NCI-H1105 treated with DMSO at 0.1 percent for 48 hours (cell line): ENCODE measurements at places on chromosomes 7 and 10.

DNA sequence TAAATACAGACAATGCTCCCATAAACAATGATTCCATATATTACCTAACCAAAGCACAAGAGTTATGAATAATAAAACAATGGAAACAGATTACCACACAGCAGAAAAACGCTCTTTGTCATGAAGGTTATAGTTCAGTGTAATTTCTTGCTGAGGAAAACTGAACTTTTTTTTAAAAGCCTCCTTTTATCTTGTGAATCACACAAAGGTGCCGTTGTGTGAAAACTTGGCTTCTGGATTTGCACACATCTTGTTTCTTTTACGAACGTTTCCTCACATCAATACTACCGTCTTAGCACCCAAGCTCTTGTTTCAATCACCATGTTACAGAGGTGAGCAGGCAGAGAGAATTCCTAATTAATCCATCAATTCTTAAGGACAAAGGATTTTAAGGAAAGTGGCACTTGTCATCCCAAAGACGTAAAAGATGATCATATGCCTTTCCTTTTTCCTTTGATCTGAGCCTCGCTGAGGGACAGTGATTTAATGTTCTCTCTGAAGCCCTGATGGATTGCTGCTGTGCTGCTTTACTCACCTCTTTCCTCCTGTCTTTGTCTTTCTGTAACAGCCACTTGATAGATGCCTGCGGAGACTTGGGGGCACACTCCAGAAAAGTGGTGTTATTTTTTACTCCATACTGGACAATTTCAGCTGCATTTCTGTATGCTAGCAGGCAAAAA lies 110.1 kb downstream of the CD36 start:
- DNase-seq = no peak

DNA sequence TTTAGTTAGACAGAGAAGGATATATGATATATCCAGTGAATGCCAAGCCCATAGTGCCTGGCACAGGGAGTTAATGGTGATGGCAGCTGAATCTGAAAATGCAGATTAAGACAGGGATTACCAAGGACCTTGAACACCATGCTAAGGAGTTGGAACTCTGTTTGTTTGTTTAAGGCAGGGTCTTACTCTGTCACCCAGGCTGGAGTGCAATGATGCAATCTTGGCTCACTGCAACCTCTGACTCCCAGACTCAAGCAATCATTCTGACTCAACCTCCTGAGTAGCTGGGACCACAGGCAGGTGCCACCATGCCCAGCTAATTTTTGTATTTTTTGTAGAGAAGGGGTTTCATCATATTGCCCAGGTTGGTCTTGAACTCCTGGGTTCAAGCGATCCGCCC lies 1.6 kb downstream of the AKR1D1 start:
- no peak for DNase-seq

- no peak for DNase-seq
Measured at GRCh38 chr7:23011222-23011924, 2.6 kb downstream of the HYCC1 start.

- no peak for DNase-seq
Measured at GRCh38 chr10:93463723-93464476, 18.2 kb downstream of the MYOF start.

GRCh38 chr10:123463181-123463580 lies 203.0 kb upstream of the GPR26 start:
- no peak for DNase-seq

GRCh38 chr10:125991392-125991791 lies 95.0 kb downstream of the FANK1 start:
- DNase-seq = no peak

DNA sequence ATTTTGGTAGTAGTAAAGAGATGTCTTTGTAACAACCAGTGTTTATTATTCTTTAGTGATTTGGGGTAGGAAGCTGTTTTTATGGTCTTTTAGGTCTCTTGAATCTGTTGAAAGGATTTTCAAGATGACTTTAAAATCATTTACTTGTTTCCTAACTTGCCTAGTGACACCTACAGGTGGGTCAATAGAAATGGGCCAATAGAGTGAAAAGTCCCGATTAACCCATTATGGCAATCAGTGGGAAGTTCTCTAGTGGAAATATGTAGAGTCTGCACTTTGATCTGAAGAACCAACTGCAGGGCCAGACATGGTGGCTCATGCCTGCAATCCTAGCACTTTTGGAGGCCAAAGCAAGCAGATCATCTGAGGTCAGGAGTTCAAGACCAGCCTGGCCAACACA lies 374.7 kb upstream of the BMPER start:
- no peak for DNase-seq

GRCh38 chr10:132967540-132967939 lies 25.2 kb upstream of the CFAP46 start:
- no peak for DNase-seq

DNA sequence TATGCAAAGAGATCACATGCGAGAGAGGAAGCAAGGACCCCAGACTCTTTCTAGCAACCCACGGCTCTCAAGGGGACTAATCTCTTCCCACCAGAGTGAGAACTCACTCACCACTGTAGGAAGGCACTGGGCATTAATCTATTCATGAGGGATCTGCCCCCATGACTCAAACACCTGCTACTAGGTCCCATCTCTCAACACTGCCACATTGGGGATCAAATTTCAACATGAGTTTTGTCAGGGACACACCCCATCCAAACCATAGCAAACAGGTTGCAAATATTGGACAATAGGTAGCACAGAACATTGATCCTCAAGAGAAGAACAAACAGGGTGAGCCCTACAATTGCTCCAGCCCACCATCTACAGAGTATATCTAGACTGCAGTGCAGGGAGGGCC lies 740.6 kb downstream of the LRMDA start:
- DNase-seq = no peak

GRCh38 chr10:97724341-97724941 lies 10.9 kb downstream of the MARVELD1 start:
- DNase-seq = no peak

GRCh38 chr10:93844979-93845626 lies 48.7 kb upstream of the SLC35G1 start:
- no peak for DNase-seq

- DNase-seq = no peak
Measured at GRCh38 chr7:116805100-116805544, 57.3 kb upstream of the CAPZA2 start.

DNA sequence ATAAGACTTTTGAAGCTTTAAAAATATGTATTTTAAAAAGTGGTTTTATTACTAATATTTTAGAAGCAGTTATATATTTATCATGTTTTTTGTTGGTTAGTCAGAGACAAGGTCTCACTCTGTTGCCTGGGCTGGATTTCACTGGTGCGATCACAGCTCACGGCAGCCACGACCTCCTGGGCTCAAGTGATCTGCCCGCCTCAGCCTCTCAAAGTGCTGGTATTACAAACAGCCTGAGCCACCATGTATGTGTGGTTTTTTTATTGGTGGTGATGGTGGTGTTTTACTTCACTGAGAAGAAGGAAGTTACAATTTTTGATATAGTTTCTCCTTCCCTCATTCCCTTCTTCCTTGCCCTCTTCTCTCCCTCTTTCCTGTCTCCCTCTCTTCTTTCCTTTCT lies 13.4 kb downstream of the NHLRC2 start:
- DNase-seq = no peak

DNA sequence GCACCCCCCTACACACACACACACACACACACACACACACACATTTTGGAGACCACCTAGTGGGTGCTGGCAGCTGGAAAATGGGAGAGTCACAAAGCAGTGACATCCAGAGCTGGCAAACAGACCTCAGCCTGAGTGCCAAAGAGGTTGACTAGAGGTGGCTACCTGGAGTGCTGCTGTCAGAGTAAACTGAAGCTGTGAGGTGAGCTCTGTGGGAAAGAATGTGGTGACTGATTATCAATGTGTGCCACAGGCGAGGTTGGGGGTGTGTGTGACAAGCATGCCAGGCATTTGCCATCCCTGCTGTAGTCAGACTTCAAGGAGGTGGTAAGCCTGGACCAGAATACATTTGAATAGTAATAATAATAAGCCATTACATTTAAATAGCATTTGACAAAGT lies 120.6 kb downstream of the SLIT1 start:
- DNase-seq = no peak

DNA sequence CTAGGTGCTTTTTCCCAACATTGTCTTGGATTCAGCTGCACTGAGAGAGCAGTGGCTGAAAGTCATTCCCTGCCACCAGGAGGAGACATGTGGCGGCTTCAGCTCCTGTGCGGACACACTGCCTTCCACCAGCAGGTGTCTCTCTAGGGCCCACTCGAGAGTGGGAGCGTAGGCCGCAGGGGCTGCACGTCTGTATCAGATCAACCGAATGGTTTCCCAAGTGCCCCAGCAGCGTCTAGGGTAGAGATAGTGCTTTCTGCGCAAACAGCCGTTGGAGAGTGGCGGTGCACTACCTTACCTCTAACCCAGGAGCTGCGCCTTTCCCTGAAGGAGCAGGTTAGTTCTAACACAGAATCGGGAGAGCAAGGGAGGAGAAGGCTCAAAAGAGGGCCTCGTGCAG lies 31.7 kb downstream of the PAPOLB start:
- DNase-seq = peak; percentile 2

- no peak for DNase-seq
Measured at GRCh38 chr7:158574308-158575036, 13.2 kb downstream of the PTPRN2 start.

GRCh38 chr7:47991741-47992311 lies 12.4 kb upstream of the HUS1 start:
- peak; percentile 56 for DNase-seq

- DNase-seq = no peak
Measured at GRCh38 chr7:72087926-72088325, 324.2 kb downstream of the CALN1 start.

DNA sequence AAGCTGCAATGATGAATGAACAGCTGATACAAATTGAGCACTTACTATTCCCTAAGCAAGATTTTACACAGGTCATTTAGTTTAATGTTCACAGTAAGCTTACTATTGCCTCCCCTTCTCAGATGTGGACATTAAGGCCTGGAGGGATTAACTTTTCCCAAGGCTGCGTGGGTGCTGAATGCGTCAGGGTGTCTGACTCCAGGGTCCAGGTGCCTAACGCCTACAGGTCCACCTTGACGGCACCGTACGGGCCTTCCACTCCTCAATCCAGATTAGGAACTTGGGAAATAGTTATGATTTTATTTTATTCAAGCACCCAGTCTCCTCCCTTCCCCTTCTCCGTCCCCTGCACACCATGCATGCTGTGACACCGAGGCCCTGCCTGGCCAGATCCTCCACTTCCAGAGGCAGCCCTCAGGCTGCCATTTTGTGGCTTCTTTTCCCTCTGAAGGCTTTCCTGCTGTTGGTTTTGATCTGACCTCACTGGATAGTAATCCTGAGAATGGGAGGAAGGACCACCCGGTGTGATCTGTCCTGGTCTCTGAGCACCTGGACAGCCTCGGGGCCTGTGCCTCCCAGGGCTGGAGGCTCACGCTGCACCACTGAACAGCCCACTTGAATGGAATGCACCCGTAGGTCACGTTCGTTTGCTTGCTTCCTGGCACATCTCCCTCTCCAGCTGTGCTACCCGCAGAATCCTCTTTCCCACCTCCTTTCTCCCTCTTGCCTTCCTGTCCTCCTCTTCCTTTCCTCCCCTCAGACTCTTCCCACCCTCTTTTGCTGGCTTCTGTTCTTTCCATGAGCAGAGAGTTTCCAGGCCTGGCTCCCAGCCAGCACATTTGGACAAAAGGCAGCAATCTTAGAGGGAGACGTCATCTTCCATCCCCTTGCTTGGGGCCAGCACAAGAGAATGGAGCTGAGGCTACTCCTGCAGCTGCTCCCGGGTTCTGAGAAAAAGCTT lies 14.4 kb downstream of the DENND2A start:
- peak; percentile 67 for DNase-seq

DNA sequence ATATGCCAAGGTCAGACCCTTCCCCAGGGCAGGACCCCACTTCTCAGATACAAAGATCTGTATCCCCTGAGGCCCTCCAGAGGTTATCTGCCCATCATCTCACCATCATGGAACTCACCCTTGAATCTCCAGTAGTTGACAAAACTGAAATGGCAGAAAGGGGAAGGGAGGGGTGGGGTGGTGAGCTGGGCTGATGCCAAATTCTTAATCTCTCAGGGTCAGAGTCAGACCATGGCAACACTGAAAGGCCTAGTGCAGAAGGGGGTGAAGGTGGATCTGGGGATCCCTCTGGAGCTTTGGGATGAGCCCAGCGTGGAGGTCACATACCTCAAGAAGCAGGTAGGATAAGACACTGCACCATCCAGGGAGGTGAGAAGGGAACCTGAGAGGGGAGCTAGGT lies 3.1 kb downstream of the CNPY4 start:
- no peak for DNase-seq

DNA sequence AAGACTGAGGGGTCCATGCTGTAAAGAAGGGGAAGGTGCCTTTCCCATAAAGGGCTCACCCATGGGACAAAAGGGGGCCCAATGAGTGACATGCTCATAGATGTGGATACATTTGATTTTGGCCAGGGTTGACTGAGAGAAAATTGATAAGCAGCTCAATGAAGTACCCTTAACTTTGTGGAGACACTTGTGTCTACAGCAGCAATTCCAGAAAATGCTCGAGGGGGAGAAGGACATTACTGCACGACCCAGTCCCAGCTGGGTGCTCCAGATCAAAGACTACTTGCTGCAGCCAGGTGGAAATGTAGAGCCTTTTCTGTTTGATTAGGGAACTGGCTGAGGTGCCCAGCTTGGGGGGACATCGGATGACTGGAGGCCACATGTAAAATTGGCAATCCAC lies 22.2 kb upstream of the ADAMTS14 start:
- no peak for DNase-seq

GRCh38 chr7:22422831-22423615 lies 66.1 kb upstream of the RAPGEF5 start:
- DNase-seq = no peak

DNA sequence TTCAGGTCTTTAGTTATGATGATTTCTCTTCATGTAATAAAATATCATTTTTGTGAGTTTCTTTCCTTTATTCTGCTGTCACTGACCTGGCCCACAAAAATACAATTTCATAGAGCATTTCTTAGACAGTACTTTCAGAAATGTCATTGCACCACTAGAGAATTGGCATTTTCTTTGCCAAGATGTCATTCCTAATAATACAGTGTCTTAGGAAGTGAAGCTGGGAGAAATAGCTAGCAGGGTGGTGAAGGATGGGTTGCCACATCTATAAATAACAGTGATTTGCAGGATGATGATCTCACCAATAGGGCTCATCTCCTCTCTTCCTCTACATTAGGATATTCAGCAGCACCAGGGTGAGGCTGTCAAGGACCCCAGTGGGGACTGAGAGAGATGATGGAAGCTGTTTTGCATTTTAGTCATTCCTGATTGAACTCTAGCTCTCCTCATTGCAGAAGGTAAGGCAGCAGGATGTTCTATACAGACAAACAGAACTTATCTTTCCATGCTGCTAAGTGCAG lies 452.1 kb downstream of the NXPH1 start:
- DNase-seq = no peak

DNA sequence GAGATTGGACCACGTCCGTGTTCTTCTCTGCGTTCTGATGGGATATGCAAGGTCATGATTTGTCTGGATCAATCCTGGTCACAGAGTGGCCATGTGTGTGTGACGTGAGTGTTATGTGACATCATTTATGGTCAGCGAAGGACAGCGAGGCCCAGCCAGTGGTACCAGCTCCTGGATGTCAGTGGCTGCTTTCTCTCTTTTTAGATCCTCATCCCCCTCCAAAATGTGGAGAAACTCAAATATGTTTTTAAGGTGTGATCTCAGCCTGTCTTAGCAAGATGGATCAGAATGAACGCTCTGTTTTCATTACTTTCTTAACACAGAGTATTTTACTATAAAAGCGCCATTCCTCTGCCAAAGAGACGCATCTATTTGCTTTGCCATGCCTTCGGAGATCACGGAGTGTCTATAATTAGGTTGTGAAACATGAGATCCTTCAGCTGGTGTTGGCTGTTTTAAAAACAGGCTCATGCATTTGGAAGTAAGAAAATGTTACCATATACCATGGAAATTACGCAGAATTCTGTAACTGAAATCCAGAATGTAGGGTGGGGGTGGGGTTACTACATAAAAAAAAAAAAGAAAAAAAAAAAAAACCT lies 245.5 kb upstream of the TCERG1L start:
- DNase-seq = no peak
